ENCODE measurements at places on chromosomes 1 and 21.

- DNase-seq, result no peak
These were observed 65.2 kb downstream of the FAAP20 start for GRCh38 chr1:2129256-2129943.

GRCh38 chr1:228541725-228542124 lies 54.5 kb downstream of the RNF187 start:
- no peak for DNase-seq

DNA sequence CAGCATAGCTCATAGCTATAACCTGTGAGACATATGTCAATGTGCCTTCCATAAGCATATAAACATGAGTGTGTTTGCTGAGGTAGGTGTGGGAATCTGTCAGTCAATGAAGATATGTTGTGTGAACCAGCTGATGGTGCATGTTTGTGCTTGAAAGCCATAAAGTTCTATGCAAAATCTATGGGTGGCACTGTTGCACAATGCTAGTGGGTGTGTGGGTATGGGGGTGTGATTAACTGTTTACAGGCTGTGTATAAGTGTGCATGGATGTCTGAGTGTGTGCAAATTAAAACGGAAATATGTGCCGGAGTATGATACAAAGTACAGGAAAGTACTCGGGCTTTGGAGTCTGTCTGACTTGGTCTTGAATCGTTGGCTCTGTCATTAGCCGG lies 1.0 kb upstream of the ATP2B4 start:
- DNase-seq, result peak; percentile 76

DNA sequence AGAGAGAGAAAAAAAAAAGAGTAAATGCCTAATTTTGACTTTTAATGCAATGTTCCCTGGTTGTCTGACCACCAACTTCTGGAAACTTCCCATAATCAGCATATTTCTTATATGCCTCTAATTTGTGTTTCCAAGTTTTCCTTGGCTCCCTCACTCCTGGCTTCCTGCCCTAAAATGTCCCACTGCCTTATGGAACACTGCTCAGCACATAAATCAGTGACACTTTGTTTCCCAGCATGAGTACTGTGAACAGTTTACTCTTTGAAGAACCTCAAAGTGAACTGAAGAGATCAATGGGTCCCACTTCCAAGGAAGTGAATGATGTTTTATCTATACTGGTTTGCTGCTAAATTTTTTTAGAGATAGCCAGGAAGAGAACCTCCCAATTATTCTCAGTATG lies 271.3 kb upstream of the PRMT6 start:
- no peak for DNase-seq

- no peak for DNase-seq
These were observed 207.7 kb downstream of the GREM2 start for GRCh38 chr1:240404286-240404685.

GRCh38 chr1:223796210-223796609 lies 49.5 kb downstream of the TP53BP2 start:
- DNase-seq, result no peak

DNA sequence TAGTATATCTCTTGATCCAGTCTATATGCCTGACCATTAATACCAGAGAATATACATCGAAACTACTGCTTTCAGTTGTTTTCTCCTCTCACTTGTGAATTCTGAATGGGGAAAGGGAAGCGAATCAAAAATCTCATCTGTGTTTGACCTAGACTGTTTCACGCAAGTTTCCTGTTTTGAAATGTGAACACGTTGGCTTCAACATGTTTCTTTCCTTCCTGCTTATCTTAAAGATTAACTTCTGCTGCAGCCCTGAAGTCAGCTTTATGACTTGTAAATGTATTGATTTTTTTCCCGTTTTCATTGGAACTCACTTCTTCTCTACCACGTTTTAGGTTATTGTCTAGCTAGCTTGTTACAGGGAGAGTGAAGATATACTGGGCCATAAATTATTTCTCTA lies 49.9 kb downstream of the SNX27 start:
- DNase-seq, result no peak

- no peak for DNase-seq
These were observed 3.8 kb downstream of the LMX1A start for GRCh38 chr1:165352442-165353293.

DNA sequence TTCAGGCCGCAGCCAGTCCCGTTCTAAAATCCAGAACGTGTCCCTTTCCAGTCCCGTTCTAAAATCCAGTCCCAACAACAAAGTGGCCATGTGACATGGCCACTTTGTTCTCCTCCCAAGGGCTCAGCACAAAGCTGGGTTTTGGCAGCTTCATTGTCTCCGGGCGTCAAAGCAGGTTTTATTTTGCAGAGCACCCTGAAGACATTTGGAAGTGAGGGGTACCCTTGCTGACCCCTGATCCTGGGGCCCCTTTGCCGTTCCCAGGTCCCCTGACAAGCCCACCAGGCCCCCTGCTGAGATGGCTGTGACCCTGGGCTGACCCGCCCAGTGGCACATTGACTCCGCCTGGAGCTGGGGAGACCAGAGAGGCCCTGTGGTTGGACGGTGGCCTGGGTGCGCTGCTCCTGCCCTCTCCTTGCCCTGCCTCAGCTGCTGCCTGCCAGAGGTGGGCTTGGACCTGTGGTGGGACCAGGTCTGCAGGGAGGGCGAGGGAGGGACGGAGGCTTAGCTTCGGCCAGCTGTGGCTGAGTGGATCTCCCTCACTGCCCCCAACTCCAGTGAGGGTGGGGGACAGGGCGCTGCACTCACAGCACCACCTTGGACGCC lies 4.3 kb downstream of the PFKL start:
- DNase-seq, result no peak

DNA sequence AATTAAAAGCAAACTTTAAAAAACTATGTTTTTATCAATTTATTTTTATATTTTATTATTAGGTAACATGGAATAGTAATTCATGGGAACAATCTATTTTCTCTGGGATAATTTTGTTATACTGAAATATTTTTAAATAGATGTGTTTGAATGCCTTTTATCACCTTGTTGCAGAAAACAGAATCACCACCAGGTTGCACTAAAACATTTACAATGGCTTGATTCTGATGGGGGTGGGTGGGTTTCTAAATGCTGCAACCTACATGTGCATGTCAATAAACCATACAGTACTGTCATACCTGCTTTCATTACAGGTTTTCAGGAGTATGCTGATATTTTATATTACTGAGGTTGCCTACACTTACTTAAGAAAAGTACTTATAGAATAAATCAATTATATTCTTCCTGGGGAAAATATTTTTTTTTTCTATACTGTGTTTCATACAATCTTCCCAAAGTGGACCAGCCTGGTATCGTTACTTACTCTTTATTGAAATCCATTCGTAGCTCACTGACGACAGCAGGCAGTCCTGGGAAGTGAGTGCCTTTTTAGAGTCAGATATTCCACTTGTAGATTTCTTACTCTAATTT lies 132.8 kb downstream of the PTPRC start:
- DNase-seq, result peak; percentile 13

- no peak for DNase-seq
These were observed 24.7 kb downstream of the MFSD2A start for GRCh38 chr1:39979654-39980053.

GRCh38 chr1:26359981-26360806 lies 6.3 kb upstream of the CRYBG2 start:
- peak; percentile 14 for DNase-seq

- DNase-seq, result no peak
These were observed 1.5 kb upstream of the HMGN1 start for GRCh38 chr21:39350094-39351005.

All from erythroblast (primary cell).